ENCODE measurements at places on chromosomes 16 and 17. TPM values are rescaled to one million over a fixed set of nuclear protein-coding genes. Genes with fewer than 3 reads are reported as not detected.
A peak's percentile ranks its signal among the peaks of the same experiment; 100 is the strongest.

Gene KRT31
- not detected for total RNA-seq

- DNase-seq, result peak; percentile 45
Observed at GRCh38 chr16:86512301-86512859, 2.1 kb downstream of the FOXF1 start.

GRCh38 chr17:76735006-76735405 is 2.1 kb downstream of the SRSF2 start:
- peak; percentile 48 for DNase-seq

GRCh38 chr16:50526249-50526648 is 21.9 kb upstream of the NKD1 start:
- no peak for DNase-seq

DNA sequence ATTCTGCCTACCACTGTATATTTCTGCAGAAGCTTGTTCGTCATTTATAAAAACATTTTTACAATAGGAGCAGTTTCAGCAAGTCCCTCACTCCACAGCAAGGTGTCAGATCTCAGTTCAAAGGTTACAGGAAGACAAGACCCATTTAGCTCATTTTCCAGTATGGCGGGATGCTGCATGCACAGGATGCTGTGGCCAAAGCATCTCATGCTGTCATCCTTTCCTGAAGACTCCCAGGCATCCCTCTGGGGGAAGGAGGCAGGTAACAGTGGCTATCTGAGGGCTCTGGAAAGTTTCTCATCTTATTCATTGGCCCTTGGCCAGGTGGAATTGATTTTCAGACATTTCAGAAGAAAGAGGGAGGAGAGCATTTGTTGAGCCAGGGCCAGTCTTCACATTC is 539.3 kb upstream of the CDH5 start:
- DNase-seq, result no peak
